ENCODE measurements at places on chromosomes 12 and 14. TPM values are rescaled to one million over a fixed set of nuclear protein-coding genes. Genes with fewer than 3 reads are reported as not detected.

MORN3 gene
- polyA plus RNA-seq: 0.15 TPM

LALBA gene
- not detected for polyA plus RNA-seq

POTEG gene
- polyA plus RNA-seq: not detected

DNA sequence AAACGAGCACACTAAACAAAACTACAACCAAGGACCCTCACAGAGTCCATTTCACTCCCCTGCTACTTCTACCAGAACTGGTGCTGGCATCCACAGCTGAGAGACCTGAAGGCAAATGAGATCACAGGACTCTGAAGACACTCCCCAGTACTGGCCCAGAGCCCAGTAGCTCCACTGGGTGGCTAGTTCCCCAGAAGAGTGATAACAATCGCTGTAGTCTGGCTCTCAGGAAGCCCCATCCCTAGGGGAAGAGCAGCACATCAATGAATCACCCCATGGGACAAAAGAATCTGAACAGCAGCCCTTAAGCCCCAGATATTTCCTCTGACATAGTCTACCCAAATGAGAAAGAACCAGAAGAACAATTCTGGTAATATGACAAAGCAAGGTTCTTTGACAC lies 190.7 kb upstream of the BMP4 start:
- DNase-seq: no peak

- no peak for DNase-seq
Observed at GRCh38 chr12:68276402-68276930, 23.1 kb upstream of the IL22 start.

GRCh38 chr14:68512088-68512487 lies 280.8 kb downstream of the ZFP36L1 start:
- DNase-seq: no peak

DNA sequence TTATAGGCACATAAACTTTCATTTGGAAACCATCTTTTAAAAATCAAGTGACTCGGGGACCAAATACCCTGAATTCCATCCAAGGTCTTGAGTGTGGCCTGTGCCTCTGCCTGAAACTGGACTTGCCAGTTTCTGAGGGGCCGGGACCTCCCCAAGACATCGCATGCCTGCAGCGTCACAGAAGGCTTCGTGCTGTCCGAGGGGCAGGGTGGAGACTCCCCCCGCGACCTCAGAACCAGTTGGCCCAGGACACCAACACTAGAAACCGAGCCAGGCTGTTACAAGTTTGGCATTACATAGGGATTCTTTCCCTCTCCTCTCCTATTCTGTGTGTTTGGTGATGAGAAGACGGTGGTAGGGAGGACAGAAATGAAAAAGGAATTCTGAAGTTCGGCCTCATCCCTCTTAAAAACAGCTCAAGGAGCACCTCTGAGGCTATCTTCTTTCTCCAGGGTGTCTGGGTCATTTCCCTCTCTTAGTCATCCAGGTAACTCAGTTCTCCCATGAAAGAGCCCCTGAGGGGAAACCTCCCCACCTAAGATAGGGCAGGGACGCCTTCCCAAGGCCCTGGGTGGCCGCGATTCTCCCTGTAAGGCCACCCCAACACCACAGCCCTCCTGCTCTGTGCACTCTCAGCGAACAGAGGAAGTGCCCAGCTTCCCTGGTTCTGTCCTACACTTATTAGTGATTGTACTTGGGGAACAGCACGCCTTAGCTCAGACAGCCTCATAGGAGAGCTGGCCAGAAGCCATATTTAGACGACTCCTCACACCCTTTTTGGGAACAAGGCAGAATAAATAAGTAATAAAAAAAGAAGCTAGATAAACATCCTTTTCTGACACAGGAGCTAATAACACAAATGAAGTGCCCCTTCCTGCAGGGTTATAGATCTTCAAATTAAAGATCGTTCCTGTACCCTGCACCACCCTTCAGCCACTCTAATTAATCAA lies 93.8 kb downstream of the BCL11B start:
- no peak for DNase-seq
